C1 segment of cervical spinal cord (tissue), 14 donors: ENCODE measurements at places on chromosomes 11 and 22.

- DNase-seq, result peak; percentile 38
Measured at GRCh38 chr11:130580372-130580771, 131.9 kb downstream of the ADAMTS15 start.

DNA sequence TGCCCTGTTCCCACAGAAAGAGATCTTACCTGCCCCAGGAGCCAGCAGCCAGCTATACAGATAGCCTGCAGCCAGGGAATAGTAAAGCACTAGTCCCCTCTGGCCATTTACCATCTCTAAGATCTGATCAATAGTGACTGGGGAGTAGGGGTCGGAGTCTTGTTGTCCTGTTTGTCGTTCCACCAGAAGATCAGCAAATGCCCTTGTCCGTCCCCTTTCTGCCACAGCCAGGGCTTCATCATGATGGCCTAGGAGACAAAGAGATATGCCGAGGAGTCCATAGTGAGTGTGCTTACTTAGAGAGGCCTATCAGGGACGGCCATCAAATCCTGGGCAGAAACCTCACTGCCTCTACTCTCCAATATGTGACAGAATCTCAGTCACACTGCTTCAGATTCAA is 177.1 kb upstream of the PITPNB start:
- DNase-seq, result no peak

DNA sequence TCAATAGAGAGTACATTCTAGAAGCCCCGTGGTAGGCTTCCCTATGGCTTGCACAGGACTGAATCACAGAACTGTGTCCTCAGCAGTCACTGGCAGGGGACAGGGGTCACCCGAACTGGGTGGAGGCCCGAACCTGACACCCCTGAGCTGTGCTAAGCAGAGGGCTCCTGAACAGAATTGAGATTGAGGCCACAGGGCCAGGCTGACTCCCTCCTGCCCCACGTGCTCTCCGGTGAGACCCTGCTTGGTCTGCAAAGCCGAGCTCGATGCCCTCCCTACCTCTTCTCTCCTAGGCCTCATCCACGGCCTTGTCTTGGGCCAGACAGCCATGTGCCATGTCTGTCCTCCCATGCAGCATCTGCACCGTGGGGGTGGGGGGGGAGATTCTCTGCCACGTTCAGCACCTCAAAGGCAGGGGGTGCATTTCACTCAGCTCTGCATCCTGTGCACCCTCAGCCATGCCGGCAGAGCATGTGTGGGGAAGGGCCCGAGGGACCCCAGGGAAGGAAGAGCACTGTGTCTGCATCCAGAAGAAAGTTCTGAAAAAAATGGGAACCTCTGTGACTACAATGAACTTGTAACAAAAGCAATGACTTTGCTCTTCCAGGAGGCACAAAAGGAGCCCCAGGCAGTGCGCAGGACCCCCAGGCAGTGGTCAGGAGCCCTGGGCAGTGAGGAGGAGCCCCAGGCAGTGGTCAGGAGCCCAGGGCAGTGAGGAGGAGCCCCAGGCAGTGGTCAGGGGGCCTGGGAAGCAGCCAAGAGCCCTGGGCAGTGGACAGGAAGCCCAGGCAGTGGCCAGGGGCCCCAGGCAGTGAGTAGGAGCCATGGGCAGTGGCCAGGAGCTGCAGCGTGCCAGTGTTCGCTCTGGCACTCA is 76.7 kb upstream of the SEPTIN5 start:
- DNase-seq, result no peak

- DNase-seq, result no peak
Measured at GRCh38 chr11:5227681-5228080, 810 bp upstream of the HBB start.

GRCh38 chr11:43316451-43316850 is 4.7 kb downstream of the API5 start:
- DNase-seq, result no peak

- no peak for DNase-seq
Measured at GRCh38 chr11:42967653-42968052, 344.1 kb upstream of the API5 start.

GRCh38 chr11:72685560-72686480 is 11.6 kb upstream of the PDE2A start:
- DNase-seq, result no peak

- no peak for DNase-seq
Measured at GRCh38 chr11:86197448-86197847, 47.1 kb upstream of the EED start.
